ENCODE measurements at places on chromosomes 1 and 21. TPM values are rescaled to one million over a fixed set of nuclear protein-coding genes. Genes with fewer than 3 reads are reported as not detected.

DNAJC28 gene
- polyA plus RNA-seq, result 5.6 TPM

OR2T29 gene
- polyA plus RNA-seq, result not detected

PTGS2 gene
- 0.84 TPM for polyA plus RNA-seq

PPIE gene
- 54.6 TPM for polyA plus RNA-seq

GRCh38 chr1:171476829-171477228 is 8.5 kb upstream of the PRRC2C start:
- no peaks in the 10 kb centered on the region for H3K27me3 ChIP-seq
- no peaks in the 10 kb centered on the region for H3K4me1 ChIP-seq
- H3K36me3 ChIP-seq, result no peaks in the 10 kb centered on the region
- DNase-seq, result no peak
- no peak overlapping the region for H3K27ac ChIP-seq

GRCh38 chr1:61181067-61182038 is 99.0 kb downstream of the NFIA start:
- peak overlapping the region; percentile 70 for H3K27ac ChIP-seq
- peaks cover 15% of the 10 kb centered on the region for H3K4me1 ChIP-seq
- H3K36me3 ChIP-seq, result no peaks in the 10 kb centered on the region
- no peak for DNase-seq
- no peak overlapping the region for H3K4me3 ChIP-seq

GRCh38 chr1:99004861-99005442 is at the start of gene PLPPR5:
TSS of gene PLPPR5 (minus strand) at chr1:99004861. CDS start at chr1:99004671, 190 bp downstream.
- H3K36me3 ChIP-seq, result no peaks in the 10 kb centered on the region
- H3K27me3 ChIP-seq, result peaks cover 11% of the 10 kb centered on the region
- H3K4me3 ChIP-seq, result peak within 1 kb of the TSS; percentile 56
- peaks cover 9% of the 10 kb centered on the region for H3K4me1 ChIP-seq
- peak; percentile 27 for DNase-seq
- peak within 1 kb of the TSS; percentile 54 for H3K27ac ChIP-seq

RO60 gene
- 47.7 TPM for polyA plus RNA-seq

ETV3L gene
- 0.17 TPM for polyA plus RNA-seq

DNA sequence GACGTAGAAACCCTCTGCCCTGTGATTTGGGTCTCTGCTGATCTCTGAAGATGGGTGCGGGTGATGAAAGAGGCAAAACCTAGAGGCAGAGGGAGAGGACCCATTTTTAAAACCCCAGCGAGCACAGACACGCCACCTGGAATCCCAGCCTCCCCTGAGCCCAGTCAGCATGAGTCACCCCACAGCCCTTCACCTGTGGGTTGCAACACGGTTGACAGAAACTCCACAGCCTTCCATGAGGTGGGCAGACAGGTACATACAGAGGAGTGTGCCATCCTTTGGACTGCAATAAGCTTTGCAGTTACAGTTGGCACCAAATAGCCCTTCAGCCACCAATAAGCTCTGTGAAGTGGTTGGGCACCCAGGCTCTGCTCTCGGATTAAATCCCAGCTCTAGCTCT is 2.1 kb upstream of the GRHL3 start:
- H3K4me1 ChIP-seq, result peaks cover 40% of the 10 kb centered on the region
- no peak for DNase-seq
- H3K27ac ChIP-seq, result peak overlapping the region; percentile 78
- H3K4me3 ChIP-seq, result no peak overlapping the region

NBPF4 gene
- polyA plus RNA-seq, result 0.15 TPM

DNA sequence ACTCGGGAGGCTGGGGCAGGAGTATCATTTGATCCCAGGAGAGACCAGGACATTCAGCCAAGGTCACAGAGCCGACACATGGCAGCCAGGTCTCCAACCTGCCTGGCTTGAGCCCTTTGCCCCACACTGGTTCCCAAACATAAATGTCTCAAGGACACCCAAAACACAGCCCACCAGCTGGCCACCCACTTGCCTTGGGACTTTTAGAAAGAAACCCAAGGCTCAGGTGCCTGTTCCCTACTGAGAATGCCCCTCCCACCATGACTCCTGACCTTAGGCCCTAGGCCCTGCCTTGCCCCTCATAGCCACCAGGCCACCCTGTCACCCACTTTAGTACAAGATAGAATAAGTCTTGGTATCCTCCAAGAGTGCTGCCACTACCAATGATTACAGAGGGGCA is 41.9 kb upstream of the LRP8 start:
- no peak for DNase-seq
- H3K4me3 ChIP-seq, result no peak overlapping the region
- no peaks in the 10 kb centered on the region for H3K36me3 ChIP-seq
- no peaks in the 10 kb centered on the region for H3K27me3 ChIP-seq
- no peak overlapping the region for H3K27ac ChIP-seq
- H3K4me1 ChIP-seq, result peaks cover 21% of the 10 kb centered on the region

DNA sequence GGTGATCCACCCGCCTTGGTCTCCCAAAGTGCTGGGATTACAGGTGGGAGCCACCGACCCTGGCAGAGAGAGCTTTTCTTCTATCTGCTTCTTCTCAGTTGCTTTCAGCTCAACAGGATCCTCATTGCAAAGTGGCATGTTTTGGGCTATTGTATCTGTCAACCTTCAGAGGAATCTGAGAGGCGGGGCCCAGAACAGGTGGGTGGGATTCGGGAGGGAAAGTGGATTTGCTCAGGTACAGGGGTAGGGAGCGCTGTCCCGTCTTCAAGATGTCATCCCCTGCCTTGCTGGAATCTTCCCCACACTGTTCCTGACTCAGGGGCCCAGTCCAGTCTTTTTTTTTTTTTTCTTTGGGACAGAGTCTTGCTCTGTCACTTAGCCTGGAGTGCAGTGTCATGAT is 26.9 kb upstream of the RCC2 start:
- no peaks in the 10 kb centered on the region for H3K36me3 ChIP-seq
- no peak overlapping the region for H3K4me3 ChIP-seq
- no peak for DNase-seq
- no peaks in the 10 kb centered on the region for H3K27me3 ChIP-seq
- H3K4me1 ChIP-seq, result no peaks in the 10 kb centered on the region
- no peak overlapping the region for H3K27ac ChIP-seq

DNA sequence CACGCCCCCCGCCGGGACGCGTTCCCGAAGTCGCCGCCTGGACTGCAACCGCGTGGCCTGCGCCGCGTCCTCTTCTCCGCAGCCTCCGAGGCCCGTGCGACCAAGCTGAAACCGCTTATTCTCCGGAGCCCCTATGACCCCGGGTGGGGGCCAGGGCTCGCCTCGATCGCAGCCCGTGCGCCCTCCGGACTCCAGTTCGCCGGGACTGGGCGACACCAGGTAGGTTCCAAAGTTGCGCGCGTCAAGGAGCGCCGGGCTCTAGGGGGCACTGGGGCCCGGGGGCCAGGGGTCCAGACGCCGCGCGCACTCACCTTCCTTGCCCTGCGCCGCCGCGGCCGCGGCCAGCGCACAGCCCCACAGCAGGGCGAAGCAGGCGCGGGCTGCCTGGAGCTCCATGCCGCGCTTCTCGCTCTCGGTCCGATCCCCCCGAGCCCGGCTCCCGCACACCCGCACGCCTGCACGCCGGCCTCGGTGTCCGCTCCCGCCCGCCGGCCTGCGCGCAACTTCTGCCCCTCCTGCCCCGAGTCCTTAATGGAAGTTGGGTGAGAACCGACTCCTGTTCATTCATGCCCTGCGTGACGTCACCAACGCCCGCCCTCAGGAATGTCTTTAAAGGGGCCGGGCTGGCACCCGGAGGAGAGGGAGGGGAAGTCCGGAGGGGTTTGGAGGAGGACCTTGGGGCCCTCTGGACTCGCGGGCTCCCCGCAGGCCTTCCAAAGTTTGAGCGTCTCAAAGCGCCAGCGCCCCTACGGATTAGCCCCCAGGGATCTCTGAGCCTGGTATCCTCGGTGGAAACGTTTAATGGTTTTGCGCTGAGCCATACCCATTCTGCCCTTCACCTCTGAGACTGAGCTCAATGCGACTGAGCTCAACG is at the start of gene EPHA2:
EPHA2 (minus strand) TSS at position 533 of the 874 bp plus-strand sequence; CDS start at position 396, 137 bp downstream.
- peak within 1 kb of the TSS; percentile 84 for H3K27ac ChIP-seq
- H3K36me3 ChIP-seq, result no peaks in the 10 kb centered on the region
- peak within 1 kb of the TSS; percentile 68 for H3K4me3 ChIP-seq
- H3K27me3 ChIP-seq, result peaks cover 30% of the 10 kb centered on the region

GRCh38 chr1:190328361-190328760 is 149.3 kb downstream of the BRINP3 start:
- no peak overlapping the region for H3K4me3 ChIP-seq
- H3K4me1 ChIP-seq, result peaks cover 3% of the 10 kb centered on the region
- no peaks in the 10 kb centered on the region for H3K36me3 ChIP-seq

GRCh38 chr1:186757851-186758250 is 70.9 kb upstream of the PLA2G4A start:
- no peak overlapping the region for H3K4me3 ChIP-seq
- no peaks in the 10 kb centered on the region for H3K36me3 ChIP-seq
- no peaks in the 10 kb centered on the region for H3K27me3 ChIP-seq
- H3K4me1 ChIP-seq, result no peaks in the 10 kb centered on the region
- no peak overlapping the region for H3K27ac ChIP-seq

- no peak overlapping the region for H3K4me3 ChIP-seq
- H3K36me3 ChIP-seq, result no peaks in the 10 kb centered on the region
- H3K4me1 ChIP-seq, result no peaks in the 10 kb centered on the region
- no peak for DNase-seq
These were observed 369.6 kb downstream of the RYR2 start for GRCh38 chr1:237411621-237412020.

DNA sequence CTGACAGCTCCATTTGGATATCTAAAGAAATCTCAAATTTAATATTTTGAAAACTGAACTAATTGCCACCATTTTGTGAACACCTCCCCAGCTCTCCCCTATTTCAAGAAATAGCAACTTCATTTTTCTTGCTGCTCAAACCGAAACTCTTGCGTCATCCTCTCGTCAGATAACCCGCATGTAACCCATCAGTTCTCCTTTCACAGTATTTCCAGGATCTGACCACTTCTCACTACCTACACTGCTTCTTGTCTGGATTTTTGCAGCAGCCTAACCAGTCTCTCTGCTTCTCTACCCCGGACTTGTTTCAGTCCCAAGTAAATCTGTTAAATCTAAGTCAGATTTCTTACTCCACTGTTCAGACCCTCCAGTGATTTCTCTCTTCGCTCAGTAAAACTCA is 75.6 kb downstream of the MTR start:
- no peak overlapping the region for H3K27ac ChIP-seq
- no peaks in the 10 kb centered on the region for H3K4me1 ChIP-seq
- no peaks in the 10 kb centered on the region for H3K36me3 ChIP-seq

SYTL1 gene
- polyA plus RNA-seq, result 1.3 TPM

- no peaks in the 10 kb centered on the region for H3K4me1 ChIP-seq
- no peak overlapping the region for H3K27ac ChIP-seq
- H3K36me3 ChIP-seq, result no peaks in the 10 kb centered on the region
- DNase-seq, result no peak
- H3K27me3 ChIP-seq, result no peaks in the 10 kb centered on the region
These were observed 15.4 kb upstream of the SAMD13 start for GRCh38 chr1:84286071-84286470.

VWA5B1 gene
- polyA plus RNA-seq, result 6.1 TPM

- DNase-seq, result peak; percentile 25
- H3K36me3 ChIP-seq, result peaks cover 3% of the 10 kb centered on the region
- no peak overlapping the region for H3K4me3 ChIP-seq
- H3K4me1 ChIP-seq, result no peaks in the 10 kb centered on the region
- no peak overlapping the region for H3K27ac ChIP-seq
- H3K27me3 ChIP-seq, result no peaks in the 10 kb centered on the region
These were observed 150.0 kb downstream of the PPP1R12B start for GRCh38 chr1:202498542-202498941.

- peaks cover 27% of the 10 kb centered on the region for H3K36me3 ChIP-seq
- no peaks in the 10 kb centered on the region for H3K4me1 ChIP-seq
- H3K27ac ChIP-seq, result no peak overlapping the region
- no peak overlapping the region for H3K4me3 ChIP-seq
These were observed 28.0 kb downstream of the TAF5L start for GRCh38 chr1:229597877-229598276.

C1orf226 gene
- polyA plus RNA-seq, result 8.8 TPM

GRCh38 chr1:28028873-28029654 is 59.3 kb downstream of the EYA3 start:
- H3K27me3 ChIP-seq, result no peaks in the 10 kb centered on the region
- no peak overlapping the region for H3K27ac ChIP-seq
- no peaks in the 10 kb centered on the region for H3K4me1 ChIP-seq

GRCh38 chr1:41847733-41848132 is 71.0 kb downstream of the HIVEP3 start:
- no peaks in the 10 kb centered on the region for H3K27me3 ChIP-seq
- H3K4me3 ChIP-seq, result no peak overlapping the region
- no peaks in the 10 kb centered on the region for H3K36me3 ChIP-seq
- no peak for DNase-seq

GRCh38 chr1:33634806-33635205 is 162.4 kb downstream of the ZSCAN20 start:
- no peak overlapping the region for H3K4me3 ChIP-seq
- peak; percentile 33 for DNase-seq
- peaks cover 36% of the 10 kb centered on the region for H3K36me3 ChIP-seq
- H3K27me3 ChIP-seq, result no peaks in the 10 kb centered on the region
- H3K27ac ChIP-seq, result no peak overlapping the region
- peaks cover 6% of the 10 kb centered on the region for H3K4me1 ChIP-seq

DNA sequence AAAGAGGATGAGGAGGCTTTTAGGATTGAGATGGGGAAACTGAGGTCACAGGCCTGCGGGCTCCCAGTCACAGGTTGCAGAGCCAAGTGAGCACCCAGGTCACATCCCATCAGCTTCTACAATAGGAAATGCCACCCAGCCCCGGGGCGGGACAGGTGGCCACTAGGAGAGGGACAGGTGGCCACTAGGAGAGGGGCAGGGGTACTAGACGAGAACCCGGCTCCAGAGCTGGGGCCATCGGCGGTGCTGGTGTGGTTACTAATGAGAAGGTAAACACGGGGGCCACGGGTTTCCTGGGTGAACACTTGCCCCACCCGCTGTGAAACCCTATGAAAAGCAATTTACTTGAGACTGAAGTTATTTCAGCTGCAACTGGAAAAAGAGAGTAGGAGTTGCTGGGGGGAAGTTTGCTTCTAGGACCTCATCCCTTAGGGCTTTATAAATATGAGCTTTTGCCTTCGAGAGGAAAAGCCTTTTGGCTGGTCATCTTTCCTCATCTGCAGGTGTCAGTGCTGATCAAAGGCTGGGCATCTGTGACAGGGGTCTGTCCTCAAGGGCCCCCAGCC is 52.5 kb downstream of the MRPL37 start:
- H3K36me3 ChIP-seq, result peaks cover 42% of the 10 kb centered on the region
- H3K4me1 ChIP-seq, result peaks cover 35% of the 10 kb centered on the region
- H3K27me3 ChIP-seq, result no peaks in the 10 kb centered on the region
- no peak overlapping the region for H3K4me3 ChIP-seq
- no peak for DNase-seq

DNA sequence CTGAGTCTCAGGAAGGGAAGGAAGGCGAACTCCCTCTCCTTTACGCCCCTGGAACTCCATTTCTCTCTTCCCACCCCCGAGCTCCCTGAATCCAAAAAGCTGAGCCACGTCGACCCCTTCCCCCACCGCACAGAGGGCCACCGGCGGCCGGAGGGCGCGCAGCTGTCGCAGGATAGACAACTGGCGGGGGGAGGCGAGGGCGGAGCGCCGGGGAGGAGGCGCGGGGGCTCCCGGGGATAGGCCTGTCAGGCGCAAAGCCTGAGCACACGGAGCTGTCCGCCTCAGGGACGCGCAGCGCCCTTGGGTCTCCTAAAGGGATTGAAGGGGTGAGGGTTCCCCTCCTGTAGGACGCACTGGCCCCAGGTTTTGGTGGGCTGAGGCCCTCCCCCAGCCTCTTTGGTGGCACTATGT is 752 bp upstream of the ACTA1 start:
- peaks cover 4% of the 10 kb centered on the region for H3K36me3 ChIP-seq
- H3K27me3 ChIP-seq, result peaks cover 68% of the 10 kb centered on the region
- no peak overlapping the region for H3K4me3 ChIP-seq
- DNase-seq, result no peak
- peaks cover 44% of the 10 kb centered on the region for H3K4me1 ChIP-seq
- H3K27ac ChIP-seq, result no peak overlapping the region
